Cerebellar nuclear complex (tissue), 1 donor: ENCODE measurements at places on chromosomes 7 and 10.

DNA sequence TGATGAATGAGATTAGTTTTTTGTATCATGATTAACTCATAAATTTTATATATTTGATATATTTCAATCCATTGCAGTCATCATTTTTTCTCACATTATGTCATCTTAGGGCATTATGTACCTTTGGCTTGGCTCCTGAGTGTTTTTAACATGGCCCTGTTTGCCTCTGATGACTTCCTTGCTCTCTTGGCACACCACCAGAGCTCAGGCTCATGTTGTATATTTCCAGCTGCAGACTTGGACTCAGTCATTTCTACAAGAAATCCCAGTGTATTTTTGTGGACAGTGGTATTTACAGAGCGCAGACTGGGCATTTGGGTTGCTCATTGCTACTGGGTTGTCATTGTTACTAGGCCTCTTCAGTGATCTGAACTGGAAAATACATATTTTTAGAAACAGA, 188.5 kb downstream of the ADRA2A start:
- no peak for DNase-seq

GRCh38 chr7:140273417-140273816, 96.6 kb upstream of the KDM7A start:
- no peak for DNase-seq

DNA sequence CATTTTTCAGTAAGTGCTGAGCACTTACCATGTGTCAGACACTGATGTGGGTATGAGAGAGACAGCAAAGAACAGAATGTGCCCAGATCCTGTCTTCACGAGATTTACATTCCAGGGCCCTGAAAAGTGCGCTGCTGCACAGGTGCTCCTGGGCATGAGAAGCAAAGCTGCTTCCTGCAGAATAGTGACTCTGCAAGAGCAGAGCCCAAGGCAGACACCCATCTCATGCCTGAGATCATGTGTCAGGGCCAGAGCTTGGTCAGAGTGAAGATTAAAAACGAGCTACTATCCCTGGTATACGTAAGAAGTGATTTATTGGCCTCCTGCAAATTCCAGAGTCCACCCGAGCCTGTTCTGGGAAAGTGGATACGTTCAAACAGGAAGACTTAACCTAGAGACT, 824.4 kb downstream of the GRID1 start:
- no peak for DNase-seq

- DNase-seq = no peak
These were observed 121.1 kb downstream of the ST7 start for GRCh38 chr7:117074378-117074777.

DNA sequence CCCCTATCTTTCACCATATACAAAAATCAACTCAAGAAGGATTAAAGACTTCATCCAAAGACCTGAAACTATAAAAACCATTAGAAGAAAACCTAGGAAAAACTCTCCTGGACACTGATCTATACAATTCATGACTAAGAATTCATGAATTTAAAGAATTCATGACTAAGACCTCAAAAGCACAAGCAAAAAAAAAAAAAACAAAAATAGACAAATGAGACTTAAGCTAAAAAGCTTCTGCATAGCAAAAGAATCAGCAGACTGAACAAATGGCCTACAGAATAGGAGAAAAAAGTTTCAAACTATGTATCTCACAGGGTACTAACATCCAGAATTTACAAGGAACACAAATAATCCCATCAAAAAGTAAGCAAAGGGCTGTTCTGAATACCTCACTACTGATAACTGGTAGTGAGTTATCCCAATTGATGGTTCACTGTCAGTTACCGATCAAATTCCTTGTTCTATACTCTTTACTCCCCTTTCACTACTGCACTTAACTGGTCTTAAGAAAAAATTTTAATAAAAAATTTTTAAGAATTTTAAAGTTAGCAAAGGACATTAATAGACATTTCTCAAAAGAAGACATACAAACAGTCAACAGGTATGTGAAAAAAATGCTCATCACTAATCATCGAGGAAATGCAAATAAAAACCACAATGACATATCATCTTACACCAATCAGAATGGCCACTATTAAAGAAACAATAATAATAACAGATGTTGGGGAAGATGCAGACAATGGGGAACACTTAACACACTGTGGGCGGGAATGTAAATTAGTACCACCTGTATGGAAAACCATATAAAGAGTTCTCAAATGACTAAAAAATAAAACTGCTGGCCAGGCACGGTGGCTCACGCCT, 33.2 kb downstream of the KMT2C start:
- DNase-seq = no peak

DNA sequence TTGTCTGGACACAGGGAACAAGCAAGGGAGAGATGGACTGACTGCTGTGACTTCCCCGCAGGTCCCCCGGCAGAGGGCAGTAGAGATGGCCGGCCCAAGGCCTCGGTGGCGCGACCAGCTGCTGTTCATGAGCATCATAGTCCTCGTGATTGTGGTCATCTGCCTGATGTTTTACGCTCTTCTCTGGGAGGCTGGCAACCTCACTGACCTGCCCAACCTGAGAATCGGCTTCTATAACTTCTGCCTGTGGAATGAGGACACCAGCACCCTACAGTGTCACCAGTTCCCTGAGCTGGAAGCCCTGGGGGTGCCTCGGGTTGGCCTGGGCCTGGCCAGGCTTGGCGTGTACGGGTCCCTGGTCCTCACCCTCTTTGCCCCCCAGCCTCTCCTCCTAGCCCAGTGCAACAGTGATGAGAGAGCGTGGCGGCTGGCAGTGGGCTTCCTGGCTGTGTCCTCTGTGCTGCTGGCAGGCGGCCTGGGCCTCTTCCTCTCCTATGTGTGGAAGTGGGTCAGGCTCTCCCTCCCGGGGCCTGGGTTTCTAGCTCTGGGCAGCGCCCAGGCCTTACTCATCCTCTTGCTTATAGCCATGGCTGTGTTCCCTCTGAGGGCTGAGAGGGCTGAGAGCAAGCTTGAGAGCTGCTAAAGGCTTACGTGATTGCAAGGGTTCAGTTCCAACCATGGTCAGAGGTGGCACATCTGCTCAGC, 6.0 kb downstream of the CYREN start:
- no peak for DNase-seq

DNA sequence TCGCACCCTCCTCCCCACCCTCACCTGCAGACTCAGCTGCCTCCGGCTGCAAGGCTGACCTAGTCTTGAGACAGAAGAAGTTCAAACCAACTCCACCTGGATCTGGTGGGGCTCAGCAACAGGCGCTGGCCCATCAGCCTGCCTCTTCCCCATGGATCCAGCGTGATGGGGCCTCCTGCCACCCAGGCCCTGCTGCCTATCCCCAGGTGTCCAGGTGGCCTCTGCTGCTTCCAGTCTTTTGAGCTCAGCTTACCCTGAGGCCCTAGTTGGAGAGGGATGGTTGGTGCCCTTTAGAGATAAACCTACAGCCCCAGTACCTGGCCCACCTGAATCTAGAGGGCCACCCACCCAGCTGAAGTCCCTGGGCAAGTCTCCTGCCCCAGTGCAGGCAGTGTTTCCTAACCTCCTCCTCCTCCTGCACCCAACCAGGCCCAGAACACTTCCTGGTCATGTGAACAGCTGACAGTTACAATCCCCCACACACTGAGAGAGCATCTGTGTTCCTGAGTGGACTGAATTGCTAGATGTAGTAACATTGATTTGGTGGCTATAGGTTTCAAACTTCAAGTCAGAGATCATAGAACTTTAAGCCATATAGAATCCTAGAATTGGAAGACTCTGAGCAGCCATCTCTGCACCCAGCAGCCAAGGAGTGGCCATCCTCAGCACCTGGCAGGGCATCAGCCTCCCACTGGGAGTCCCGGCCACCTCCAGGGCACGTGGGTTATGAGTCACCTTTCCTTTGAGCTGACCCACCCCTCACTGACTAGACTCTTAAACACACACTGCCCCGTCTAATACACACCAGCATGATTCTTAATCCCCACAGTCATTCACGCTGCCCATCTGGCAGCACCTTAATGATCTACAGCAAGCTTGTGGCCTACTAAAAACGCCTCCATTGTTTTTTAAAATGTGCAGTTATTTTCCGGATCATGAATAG, 51.9 kb downstream of the ALOX5 start:
- DNase-seq = no peak

GRCh38 chr7:23004247-23004520, 9.7 kb downstream of the HYCC1 start:
- DNase-seq = no peak

- no peak for DNase-seq
These were observed 538.7 kb downstream of the DNAJB6 start for GRCh38 chr7:157875230-157876179.

DNA sequence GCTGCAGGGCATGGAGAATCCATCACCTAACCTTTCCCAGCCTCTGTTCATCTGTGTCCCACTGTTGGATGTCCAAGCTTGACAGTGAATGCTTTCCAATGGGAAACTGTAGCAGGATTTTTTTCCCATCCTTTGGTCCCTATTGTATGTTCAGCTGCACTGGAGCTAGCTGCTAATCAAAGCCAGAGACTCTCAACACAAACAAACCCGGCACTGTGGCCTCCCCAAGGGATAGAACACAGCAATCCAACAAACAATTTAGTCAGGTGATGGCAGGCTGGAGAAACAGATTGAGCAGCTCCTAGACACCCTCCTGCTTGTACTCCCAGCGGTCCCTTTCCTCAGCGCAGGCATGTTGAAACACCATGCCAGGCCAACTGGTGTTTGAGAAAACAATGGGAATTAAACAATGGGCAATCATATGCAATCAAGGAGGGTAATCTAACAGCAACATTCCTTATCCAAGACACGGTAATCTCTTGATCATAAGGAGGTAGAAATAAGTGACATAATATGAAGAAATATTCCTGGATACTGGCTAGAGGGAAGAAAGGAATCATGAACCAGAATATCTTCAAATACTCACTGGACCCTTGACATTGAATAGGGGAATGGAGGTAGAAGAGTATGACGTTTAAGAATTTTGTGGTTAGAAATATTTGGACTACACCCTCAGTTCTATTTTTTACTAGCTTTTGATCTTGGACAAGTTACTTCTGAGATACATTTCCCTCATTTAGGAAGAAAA, 15.0 kb downstream of the PTN start:
- DNase-seq = no peak

DNA sequence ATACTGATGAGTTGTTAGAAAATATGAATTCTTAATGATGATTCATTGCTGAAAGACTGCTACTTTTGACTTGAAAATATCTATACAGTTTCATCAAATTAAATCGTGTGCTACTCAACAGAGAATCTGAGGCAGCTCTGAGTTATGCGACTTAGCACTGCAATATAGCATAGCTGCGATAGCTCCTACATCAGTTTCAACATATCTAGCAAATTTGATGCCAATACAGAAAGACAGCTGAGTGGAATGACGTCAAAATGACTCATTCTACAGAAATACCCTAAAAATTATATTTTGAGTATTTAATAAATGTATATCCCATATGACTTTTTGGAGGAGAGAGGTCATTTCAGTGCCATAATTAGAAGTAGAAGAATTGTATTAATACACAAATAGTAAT, 1.1 kb upstream of the TARP start:
- no peak for DNase-seq

- DNase-seq = no peak
These were observed 23.4 kb downstream of the HYCC1 start for GRCh38 chr7:22990588-22990949.

GRCh38 chr7:43904533-43905208, 1.7 kb downstream of the URGCP start:
- no peak for DNase-seq

DNA sequence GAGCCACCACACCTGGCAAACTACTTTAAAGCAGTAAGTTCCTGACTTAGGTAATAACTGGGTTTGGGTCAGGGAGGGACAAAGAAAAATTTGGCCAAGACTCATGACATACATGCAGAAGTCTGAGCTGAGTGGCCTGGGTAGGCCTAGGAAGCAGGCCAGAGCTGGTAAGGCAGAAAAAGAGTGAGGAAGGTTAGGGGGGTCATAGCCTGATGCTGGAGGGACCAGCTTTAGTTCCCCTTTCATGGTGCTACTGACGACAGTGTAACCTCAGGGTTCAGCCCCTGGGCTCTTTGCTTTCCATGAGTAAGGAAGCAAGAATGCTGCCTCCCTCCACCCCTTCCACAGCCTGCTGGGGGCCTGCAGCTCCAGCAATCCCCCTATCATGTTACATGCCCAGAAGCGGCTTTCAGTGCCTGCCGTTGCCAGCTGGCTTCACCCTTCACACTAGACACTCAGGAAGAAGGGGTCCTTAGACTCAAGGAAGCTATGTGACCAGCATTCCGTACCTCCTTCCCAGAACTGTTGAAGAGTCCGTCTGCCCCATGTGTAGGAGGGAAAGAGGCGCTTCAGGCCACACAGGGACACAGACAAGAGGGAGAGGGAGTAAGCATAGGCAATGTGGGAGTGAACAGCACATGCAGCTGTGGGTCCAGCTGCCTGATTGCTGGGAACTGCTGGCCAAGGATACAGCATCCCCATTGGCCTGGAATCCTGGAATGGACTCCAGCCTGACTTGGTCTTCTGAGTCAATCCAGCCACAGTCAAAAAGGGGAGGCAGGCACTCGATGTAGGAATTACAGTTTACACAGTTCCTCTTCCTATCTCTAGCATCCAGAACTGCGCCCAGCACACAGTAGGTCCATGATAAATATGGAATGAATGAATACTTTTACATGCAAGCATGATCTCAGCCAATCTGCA, 4.1 kb upstream of the PLAU start:
- DNase-seq = no peak

- no peak for DNase-seq
These were observed 513.3 kb downstream of the MDFIC start for GRCh38 chr7:115435178-115435577.

DNA sequence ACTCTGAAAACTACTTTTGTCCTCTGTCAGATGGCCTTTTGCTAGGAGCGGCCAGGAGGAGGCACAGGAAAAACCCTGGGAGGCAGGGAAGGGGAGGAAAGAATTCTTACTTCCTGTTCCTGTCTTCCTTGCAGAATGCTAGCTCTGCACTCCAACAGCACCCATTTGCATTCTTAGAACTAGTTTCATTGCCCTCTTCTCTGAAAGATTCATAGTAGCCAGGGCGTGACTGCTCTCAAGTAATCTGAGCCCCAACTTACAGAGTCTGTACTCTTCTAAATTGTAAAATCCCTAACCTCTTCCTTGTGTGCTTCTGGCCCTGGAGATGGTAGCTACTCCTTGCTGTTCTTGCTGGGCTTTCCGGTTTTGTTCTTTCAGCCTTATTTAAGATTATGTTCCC, 75.3 kb upstream of the STEAP1 start:
- DNase-seq = no peak

GRCh38 chr7:32163896-32164295, 93.7 kb upstream of the PDE1C start:
- DNase-seq = no peak
